Immature natural killer cell (primary cell): ENCODE measurements at places on chromosomes 16 and 17.

- DNase-seq, result no peak
Measured at GRCh38 chr17:48546924-48547807, 2.3 kb upstream of the HOXB2 start.

- no peak for DNase-seq
Measured at GRCh38 chr16:84438971-84439696, 65.3 kb downstream of the MEAK7 start.

GRCh38 chr17:68961214-68961882, 6.2 kb upstream of the ABCA8 start:
- no peak for DNase-seq

GRCh38 chr17:64182325-64183012, 52.5 kb upstream of the ERN1 start:
- no peak for DNase-seq

- no peak for DNase-seq
Measured at GRCh38 chr16:86419518-86419917, 90.8 kb upstream of the FOXF1 start.

DNA sequence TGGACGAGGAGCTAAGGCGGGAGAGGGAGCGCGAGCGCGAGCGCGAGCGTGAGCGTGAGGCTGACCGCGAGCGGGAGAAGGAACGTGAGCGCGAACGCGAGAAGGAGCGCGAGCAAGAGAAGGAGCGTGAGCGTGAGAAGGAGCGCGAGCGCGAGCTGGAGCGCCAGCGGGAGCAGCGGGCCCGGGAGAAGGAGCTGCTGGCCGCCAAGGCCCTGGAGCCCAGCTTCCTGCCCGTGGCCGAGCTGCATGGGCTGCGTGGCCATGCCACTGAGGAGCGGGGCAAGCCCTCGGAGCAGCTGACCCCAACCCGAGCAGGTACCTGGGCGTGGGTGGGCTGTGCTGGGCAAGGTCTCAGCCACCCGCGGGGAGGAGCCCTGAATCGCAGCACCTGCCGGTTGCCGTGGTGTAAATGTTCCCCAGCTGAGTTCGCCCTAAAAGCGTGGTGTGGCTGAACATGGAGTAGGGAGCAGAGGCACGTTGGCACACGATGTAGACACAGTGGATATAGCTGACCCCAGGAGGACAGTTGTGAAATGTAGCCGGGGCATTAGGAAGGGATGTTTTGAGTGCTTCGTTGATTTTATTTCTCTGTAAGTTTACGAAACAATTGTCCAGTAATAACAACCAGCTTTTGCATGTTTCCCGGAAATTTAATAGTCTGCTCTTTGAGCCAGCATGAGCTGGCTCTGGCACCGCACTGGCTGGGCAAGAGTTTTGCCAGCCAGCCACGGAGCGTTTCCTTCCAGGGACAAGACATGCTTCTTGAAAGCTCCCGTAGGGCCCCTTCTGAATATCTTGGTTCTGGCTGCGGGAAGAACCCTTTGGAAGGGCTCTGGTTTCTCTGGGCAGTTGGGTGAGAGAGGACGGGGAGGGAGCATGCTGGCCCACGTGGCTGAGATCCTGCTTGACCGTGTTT, 32.1 kb downstream of the GINS2 start:
- no peak for DNase-seq

GRCh38 chr16:57574086-57574485, 31.6 kb downstream of the ADGRG5 start:
- DNase-seq, result no peak

- DNase-seq, result no peak
Measured at GRCh38 chr16:80794071-80794470, 10.3 kb downstream of the CDYL2 start.

GRCh38 chr17:20111538-20111937, 102.4 kb downstream of the SPECC1 start:
- DNase-seq, result no peak

DNA sequence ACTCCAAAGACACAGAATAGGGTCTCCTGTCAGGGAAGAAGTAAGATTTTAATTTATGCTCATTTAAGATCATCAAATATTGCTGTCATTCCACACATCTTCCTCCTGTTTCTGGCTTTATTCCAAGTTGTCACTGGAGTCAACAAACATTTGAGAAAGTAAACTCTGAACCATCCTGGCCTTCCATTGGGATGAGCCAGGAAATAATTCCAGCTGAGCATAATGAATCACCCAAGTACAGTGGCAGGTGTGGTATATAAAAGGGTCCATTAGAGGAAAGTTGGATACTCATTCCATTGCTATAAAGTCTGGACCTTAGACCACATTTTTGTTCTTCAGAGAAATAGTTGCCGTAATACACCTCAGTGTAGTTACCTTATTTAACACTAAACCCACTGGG, 246.1 kb downstream of the SLC39A11 start:
- DNase-seq, result no peak

GRCh38 chr17:21104608-21105007, 22.2 kb upstream of the DHRS7B start:
- no peak for DNase-seq

GRCh38 chr17:63086483-63087185, 120.6 kb downstream of the TANC2 start:
- no peak for DNase-seq

DNA sequence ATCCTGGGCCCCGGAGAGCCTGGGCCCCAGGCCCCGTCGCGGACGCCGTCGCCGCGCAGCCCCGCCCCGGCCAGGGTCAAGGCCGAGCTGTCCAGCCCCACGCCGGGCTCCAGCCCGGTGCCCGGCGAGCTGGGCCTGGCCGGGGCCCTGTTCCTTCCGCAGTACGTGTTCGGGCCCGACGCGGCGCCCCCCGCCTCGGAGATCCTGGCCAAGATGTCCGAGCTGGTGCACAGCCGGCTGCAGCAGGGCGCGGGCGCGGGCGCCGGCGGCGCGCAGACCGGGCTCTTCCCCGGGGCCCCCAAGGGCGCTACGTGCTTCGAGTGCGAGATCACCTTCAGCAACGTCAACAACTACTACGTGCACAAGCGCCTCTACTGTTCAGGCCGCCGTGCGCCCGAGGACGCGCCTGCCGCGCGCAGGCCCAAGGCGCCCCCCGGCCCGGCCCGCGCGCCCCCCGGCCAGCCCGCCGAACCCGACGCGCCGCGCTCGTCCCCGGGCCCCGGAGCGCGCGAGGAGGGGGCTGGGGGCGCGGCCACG, 36.8 kb upstream of the ZC3H18 start:
- DNase-seq, result no peak

- no peak for DNase-seq
Measured at GRCh38 chr17:36856903-36857381, 80.3 kb upstream of the LHX1 start.

DNA sequence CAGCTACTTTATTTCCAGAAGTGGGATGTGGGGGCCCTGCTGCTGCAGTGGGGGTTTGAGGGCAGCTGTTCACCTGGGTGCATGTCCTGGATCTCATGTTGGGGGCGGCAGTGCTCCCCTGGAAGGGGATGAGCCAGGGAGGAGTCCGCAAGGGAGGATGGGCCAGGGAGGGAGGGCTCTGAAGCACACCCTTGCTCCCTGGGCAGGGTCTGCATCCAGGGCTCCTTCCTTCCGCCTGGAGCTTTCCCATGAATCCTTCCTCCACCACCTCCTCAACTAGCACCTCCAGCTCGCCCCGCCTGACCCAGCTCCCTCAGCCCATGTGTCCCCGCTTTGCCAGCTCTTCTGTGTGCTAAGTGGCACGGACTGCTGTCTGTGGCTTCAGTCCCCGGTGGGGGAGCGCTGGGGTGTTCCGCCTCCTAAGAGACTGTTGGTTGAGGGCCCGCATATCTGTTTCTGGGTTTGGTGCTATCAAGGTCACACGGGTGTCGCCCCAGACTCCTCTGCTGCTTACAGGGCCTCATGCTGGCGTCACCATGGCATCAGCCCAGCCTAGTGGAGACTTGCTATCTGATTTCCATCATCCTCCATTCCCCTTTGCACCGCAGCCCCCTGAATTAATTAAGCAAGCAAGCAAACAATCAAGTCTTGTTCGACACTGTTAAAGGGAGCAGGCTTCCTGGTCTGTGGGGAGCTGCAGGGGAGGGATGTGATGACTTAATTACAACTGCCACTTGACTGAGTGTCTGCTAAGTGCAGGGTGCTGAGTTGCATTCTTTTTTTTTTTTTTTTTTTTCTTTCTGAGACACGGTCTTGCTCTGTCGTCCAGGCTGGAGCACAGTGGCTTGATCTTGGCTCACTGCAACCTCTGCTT, 71.8 kb downstream of the PRKCA start:
- peak; percentile 33 for DNase-seq

DNA sequence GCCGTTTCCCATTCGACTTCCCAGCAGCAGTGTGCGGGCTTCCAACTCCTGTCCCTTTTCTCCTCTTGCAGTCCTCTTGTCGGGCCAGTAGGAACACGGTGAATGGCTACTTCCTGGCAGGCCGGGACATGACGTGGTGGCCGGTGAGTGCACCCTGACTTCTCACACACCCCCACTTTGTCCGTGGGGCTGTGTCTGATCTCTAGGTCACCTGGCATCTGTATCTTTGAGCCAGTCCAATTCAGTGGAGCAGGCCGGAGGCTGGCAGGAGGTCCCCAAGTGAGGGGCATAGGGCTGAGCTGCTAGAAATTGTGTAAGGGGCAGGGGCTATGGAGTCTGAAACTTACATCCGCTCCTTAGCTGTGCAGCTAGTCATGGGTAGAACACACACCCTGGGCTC, 6.6 kb downstream of the SLC5A10 start:
- no peak for DNase-seq

GRCh38 chr16:87602821-87603683, 744 bp downstream of the JPH3 start:
- no peak for DNase-seq

DNA sequence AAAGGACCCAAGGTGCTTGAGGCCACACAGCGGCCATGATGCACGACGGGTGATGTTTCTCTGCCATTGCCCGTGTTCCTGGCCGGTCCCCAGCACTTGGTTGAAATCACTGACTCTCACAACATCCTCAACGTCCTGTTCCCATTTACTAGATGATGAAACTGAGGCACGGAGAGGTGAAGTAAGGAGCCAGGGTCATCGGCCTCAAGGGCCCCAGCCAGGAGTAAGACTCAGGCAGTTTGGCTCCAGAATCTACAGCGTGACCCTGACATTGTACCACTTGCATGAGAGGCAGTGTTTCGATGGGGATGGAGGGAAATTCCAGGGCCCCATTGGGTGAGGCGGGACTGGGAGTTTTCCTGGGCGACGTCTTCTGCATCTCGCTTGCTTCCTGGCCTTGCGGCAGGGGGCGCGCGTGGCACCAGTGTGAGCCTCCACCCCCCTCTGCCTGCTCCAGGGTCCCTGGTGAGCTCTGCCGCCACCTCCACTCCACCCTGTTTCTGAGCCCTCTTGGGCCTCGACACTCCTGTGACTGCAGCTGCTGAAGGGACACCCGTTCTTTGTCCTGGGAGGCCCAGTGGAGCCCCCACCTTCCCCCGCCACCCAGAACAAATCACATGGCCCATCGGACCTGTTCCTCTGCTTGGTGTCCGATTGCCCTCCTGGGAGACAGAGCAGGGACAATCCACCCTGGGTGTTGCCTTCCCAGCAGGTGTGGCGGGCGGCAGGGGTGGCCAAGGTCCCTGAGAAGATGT, 133.0 kb upstream of the GSE1 start:
- no peak for DNase-seq

DNA sequence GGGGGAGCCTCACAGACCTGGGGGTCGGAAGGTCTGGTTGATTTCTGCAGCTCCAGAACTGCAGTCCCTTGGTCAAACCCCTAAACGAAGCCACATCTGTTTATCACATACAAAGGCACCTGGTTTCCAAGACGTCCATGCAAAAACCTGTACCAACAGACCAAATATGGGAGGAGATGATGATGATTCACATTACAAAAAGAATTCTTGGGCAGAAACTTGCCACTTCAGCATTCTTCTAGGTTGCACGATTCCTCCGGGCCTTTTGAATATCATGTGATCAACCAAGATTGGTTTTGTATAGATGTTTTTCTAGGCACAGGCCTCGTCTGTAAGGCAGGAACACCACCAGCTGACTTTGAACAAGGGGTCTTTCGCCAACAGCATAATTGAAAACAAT, 466.3 kb downstream of the SOX9 start:
- DNase-seq, result no peak

- DNase-seq, result no peak
Measured at GRCh38 chr17:55673743-55674506, 48.7 kb downstream of the TMEM100 start.

GRCh38 chr17:8865385-8865784, 2.1 kb downstream of the PIK3R6 start:
- DNase-seq, result no peak

- DNase-seq, result no peak
Measured at GRCh38 chr16:74652249-74652648, 14.4 kb downstream of the RFWD3 start.

DNA sequence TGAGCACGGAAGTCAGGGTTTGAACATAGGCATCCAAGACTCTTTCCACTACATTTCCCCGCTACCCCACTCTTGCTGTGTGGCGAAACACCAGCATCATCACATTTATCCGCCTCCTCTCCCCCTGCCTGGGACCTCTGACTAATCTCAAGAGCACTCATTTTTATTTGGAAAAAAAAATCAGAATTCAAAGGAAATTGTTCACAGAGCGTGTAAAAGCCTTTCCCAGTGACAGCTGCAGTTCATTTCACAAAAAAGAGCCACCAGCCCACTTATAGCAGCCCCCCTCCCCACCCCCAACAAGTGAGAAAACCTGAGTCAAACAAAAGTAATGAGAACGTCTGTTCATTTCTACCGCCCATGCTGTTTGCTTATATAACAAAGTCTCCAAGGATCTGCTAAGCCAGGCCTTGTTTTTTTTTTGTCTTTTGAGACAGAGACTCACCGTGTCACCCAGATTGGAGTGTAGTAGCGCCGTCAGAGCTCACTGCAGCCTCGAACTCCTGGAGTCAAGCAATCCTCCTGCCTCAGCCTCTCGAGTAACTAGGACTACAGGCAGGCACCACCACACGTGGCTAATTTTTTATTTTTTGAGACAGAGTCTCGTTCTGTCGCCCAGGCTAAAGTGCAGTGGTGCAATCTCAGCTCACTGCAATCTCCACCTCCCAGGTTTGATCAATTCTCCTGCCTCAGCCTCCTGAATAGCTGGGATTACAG, 48.3 kb upstream of the HAPSTR1 start:
- DNase-seq, result no peak

DNA sequence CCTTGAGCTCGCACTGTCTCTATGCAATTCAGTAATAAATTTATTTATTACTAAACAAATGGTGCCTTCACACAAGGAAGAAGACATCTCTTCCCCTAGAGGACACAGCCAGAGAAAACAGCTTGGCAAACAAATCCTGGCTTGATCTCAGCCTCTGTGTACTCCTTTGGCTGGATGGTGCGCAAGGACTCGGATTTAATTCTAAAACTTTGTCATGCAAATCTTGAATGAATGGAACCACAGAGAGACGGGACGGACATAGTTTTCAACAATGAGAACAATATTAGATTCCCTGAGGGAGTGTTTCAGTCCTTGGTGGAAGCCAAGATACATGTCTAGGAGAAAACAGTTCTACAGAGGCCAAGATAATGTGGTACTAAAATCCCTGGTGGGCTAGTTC, 349.5 kb downstream of the NPIPA8 start:
- no peak for DNase-seq

GRCh38 chr17:35185849-35186248, 8.3 kb downstream of the SLC35G3 start:
- no peak for DNase-seq

- no peak for DNase-seq
Measured at GRCh38 chr17:81717049-81717765, 5.1 kb downstream of the SLC25A10 start.
